NCI-H1417 treated with DMSO at 0.1 percent for 48 hours (cell line): ENCODE measurements at places on chromosomes 5 and 9.

- no peak for DNase-seq
Observed at GRCh38 chr5:57858905-57859304, 376.3 kb upstream of the ACTBL2 start.

DNA sequence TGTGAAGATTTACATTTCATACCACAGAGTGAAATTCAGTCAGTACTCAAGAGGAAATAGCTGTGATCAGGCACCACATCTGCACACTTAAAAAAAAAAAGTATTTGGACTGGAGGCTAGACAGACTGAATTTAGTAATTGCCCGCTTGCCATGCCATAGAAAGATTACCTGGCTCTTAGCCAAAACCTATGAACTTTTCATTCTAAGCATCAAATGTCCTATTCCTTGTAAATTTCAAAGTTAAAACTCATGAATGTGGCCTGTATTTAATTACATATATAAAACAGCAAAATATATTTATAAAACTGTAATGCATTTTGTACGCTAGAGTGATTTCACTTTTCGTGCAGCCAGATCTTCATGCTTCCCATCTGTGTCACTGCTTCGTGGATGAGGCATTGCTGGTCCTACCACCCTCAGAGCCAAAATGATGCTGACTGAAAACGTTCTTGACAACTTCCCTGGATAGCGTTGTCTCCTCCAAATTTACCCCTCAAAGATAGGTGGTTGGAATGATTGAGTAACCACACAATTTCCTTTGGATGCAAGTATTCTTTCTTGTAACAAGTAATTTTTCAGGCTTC, 447.9 kb upstream of the SGCD start:
- no peak for DNase-seq

GRCh38 chr9:14218253-14218652, 95.7 kb downstream of the NFIB start:
- DNase-seq: no peak

- no peak for DNase-seq
Observed at GRCh38 chr9:73441223-73441622, 289.6 kb downstream of the ANXA1 start.

DNA sequence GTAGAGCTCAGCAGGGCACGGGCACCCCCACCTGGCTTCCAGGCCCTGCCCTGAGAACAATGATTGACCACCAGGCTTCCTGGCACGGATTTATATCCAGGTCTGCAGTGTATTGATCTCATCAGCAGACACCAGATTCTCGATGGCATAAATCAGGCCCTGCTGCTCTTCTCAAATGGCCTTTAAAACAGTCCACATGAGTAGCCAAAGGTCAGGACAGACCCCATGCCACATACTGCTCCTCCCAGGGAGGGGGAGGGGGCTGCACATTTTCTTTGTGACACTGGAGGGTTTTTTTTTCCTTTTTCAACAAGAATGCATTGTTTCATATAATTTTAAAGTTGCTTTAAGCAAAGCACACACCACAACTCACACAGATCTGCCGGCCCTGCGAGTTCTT, 85.4 kb downstream of the SEMA4D start:
- DNase-seq: no peak

DNA sequence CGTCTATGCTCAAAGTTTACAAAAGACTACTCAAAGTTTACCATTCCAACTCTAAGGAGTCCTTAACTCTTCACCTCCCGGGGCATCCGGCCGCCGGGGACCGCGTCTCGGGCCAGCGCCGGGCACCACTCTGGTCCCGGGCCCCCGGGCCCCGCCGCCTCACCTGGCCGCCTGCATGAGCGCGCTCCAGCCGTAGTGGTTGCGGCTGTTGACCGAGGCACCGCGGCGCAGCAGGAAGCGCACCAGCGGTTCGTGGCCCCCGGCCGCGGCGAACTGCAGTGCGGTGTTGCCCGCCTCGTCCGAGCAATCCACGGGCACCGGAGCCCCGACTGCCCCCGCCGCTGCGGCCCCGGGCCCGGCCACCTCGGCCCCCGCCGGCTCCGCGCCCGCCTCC, 388 bp downstream of the ANKS6 start:
- DNase-seq: no peak

- no peak for DNase-seq
Observed at GRCh38 chr9:136567651-136568287, 21.9 kb upstream of the NOTCH1 start.

- no peak for DNase-seq
Observed at GRCh38 chr5:150077996-150078801, 8.2 kb downstream of the CSF1R start.
